Kasumi-1 (cell line): ENCODE measurements at places on chromosomes 4 and X.

DNA sequence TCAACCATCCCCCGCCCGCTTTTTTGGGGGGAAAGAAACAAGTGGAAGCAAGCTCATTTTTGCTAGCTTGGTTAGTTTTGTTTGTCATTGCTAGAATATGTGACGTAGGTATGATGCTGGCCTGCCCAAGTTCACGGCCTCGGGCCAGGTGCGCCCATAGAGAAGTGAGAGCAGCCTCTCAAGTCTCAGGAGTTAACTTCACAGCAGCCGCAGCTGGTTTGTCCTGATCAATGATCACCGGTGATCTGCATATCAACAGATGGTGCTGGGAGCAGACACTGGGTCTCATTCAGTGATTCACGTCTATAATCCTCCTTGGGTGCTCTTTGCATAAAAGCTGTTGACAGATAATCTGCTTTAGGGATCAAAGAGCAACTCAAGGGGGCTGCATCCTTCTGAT lies 50.1 kb downstream of the ENPP6 start:
- no peak for DNase-seq

DNA sequence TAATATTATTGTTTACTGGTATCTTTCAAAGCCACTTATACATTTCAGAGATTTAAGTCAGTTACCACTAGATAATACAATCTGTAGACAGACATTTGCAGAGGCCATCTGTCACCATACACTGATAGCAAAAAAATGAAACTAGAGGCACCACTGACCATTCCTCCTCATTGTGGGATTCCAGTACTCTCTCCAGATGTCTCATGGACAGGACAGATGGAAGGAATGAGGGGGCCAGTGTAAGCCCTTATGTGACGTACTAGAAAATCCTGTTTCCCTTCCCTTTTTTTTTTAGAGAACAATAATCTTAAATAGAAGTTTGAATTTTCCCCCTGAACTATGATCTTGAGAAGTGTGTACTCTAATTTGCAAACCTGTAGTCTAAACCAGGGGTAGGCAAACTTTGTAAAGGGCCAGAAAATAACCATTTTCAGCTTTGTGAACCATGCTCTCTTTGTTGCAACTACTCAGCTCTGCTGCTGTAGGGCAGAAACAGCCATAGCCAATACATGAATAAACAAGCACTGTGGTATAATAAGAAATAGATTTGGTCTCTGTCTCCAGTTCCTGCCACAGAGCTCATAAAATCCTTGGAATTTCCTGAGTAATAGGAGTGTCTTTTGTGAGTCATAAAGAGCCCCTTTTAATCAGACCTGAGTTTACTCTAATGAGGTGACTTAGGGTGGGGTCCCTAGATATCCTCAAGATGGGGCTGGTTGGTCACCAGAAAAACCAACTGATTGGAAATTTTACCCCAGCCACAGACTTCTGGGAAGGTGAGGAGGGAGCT lies 90.4 kb downstream of the MOSPD2 start:
- DNase-seq: no peak

DNA sequence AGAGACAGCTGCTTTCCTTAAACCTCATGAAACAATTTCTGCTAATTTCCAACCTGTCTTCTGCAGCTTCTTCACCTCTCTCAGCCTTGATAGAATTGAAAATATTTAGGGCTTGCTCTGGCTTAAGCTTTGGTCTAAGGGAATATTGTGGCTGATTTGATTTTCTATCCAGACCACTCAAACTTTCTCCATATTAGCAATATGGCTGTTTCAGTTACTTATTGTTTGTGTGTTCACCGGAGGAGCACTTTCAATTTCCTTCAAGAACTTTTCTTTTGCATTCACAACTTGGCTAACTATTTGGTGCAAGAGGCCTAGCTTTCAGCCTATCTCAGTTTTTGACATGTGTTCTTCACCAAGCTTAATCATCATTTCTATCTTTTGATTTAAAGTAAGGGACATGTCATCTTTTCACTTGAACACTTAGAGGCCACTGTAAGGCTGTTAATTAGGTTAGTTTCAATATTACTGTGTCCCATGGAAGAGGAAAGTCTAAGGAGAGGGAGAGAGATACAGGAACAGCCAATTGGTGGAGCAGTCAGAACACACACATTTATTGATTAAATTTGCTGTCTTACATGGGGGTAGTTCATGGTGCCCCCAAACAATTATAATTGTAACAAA lies 213.2 kb downstream of the RASL11B start:
- DNase-seq: no peak

GRCh38 chrX:103730147-103730795 lies 19.6 kb downstream of the TMEM31 start:
- DNase-seq: peak; percentile 19

- no peak for DNase-seq
Measured at GRCh38 chr4:141328560-141329173, 108.0 kb downstream of the ZNF330 start.

DNA sequence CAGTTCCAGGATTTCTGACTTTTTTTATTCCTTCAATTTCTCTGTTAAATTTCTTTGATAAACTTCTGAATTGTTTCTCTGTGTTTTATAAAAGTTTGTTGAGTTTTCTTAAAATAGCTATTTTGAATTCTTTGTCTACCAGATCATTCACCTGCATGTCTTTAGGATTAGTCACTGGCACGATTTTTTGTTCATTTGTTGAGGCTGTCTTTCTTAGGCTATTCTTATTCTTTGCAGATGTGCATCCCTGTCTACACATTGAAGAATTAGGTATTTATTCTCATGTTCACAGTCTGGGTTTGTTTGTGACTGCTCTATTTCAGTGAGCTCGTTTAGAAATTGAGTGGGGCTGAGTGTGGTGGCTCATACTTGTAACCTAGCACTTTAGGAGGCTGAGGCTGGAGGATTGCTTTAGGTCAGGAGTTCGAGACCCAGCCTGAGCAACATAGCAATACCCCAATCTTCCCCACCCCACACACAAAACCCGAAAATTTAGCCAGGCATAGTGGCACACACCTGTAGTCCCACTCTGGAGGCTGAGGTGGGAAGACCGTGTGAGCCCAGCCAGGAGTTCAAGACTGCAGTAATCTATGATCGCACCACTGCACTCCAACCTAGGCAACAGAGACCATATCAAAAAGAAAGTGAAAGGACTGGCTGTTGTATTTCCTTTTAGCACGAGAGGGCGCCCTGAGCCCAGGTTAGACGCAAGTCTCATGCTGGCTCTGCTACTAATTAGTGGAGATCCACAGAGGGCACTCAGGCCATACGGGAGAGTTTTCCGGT lies 42.0 kb downstream of the F8 start:
- peak; percentile 63 for DNase-seq

GRCh38 chr4:41935652-41936021 lies 408 bp downstream of the TMEM33 start:
- DNase-seq: peak; percentile 22

DNA sequence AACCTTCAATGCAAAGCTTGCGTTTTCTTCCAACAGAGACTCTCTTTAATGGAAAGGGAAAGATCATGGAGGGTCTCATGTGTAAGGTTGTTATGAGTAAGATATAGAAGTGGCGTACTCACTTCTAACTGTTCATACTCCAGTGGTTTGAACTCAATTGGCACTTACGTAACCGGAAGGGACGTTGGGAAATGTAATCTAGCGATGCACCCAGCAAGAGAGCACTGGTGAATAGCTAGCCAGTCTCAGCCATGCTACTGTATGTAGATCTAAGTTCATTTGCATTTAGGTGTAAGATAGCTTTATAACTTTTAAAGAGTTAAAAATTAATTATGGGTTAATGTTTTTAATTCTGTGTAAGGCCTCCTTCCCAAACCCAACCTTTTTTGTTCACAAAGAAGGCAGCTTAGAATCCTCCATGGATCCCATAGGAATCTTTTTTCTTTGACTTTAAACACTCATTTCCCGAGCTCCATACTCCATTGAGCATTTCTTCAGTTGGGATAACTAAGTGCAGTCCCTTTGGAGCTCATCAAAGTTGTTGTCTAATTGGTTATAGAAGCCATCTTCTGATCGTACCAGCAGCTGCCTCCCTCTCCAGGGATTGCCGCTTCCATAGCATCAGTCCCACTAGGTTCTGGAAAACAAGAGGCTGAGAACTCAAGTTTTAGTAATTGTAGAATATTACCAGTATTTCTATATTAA lies 191.1 kb downstream of the RAPGEF2 start:
- no peak for DNase-seq

- DNase-seq: no peak
Measured at GRCh38 chr4:80655662-80656061, 320.1 kb downstream of the CFAP299 start.

DNA sequence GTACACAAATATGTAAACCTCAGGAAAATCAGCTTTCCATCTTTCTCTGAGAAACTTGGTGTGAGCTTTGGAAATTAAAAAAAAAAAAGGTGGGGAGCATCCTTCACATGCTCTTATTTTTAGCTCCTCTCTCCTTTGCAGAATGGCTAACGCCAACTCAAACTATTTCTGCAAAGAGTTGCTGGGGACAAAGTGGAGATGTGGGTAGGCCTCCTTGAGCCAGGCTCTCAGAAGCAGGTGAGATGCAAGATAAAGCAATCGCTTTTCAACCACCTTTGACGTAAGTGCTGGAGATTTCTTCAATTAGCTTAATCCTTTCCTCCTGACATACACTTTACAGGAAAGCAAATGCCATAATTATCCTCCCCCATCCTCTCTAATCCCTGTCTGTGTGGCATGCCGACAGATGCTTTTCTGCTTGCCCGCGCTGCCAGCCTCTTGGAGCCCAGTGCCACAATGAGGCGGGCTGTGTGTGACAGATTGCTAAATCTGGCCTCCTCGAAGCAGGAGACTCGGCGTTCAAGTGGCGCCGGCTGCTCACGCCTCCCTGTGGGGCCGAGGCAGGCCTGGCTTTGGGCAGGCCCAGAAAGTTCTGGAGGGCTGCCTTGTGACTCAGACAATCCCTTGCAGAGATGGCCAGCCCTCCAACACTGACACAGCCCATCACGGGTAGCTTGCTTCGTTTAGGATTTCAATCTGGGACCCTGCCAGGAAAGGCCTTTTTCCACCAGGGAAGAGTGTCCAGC lies 64.9 kb upstream of the SOD3 start:
- no peak for DNase-seq

- DNase-seq: no peak
Measured at GRCh38 chrX:120274958-120275357, 24.3 kb downstream of the ZBTB33 start.

DNA sequence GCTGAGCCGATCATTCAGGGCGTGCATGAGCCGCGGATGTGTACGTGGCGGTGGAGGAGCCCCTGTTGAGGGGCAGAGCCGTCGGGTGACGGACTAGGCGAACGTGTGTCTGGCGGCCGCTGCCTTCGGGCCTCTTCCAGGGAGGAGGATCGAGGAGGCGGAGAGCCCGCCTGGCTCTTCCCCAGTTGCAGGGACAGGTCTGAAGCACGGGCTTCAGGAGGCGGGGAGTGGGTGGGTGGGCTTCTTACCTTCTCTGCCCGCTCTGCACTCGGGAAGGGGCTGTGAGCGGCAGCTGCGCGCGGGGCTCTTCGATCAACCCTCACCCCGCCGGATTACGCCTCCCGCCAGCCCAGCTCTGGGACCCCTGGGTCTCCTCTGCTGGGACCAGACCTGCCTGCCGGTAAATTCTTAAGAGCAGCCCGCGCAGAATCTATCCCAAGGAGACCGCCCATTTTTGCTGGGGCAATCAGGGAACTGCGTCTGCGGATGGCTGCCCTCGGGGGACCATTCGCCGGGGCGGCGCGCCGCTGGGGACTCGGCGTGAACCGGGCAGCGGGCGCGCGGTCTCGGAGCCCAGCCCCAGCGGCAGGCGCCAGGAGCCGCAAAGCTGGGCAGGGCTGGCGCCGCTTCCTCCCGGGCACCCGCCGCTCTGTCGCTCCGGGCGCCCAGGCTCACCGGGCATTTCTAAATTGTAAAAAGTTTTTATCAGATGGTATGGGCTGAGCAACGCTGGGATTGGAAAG lies 4.9 kb downstream of the PLAC8 start:
- peak; percentile 59 for DNase-seq

- DNase-seq: no peak
Measured at GRCh38 chr4:61406677-61407076, 206.6 kb downstream of the ADGRL3 start.

DNA sequence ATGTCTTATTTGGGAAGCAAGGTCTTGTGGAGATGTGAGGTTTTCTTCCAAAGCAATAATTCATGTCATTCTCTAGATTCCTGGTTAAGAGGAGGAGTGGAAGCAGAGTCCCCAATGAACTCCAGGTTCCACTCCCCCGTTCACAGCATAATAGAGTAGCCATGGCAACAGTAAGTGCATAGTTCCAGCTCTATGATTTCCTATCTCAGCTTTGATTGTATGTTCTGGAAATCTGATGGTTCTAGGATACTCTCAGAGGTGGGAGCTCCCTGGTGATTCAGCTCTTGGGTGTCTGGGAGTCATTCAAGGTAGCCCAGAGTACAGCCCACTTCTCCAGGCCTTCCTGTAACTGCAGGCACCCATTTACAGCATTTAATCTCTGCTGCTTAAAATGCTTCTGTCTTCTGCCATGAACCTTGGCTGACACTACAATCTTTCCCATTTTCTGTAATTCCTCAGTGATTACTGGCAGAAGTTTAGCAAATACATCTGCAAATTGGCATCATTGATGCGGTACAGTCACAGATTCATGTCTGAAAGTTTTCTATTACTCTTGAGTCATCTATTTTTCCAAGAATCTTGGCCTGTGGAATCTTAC lies 242.0 kb downstream of the MAPK10 start:
- DNase-seq: no peak

DNA sequence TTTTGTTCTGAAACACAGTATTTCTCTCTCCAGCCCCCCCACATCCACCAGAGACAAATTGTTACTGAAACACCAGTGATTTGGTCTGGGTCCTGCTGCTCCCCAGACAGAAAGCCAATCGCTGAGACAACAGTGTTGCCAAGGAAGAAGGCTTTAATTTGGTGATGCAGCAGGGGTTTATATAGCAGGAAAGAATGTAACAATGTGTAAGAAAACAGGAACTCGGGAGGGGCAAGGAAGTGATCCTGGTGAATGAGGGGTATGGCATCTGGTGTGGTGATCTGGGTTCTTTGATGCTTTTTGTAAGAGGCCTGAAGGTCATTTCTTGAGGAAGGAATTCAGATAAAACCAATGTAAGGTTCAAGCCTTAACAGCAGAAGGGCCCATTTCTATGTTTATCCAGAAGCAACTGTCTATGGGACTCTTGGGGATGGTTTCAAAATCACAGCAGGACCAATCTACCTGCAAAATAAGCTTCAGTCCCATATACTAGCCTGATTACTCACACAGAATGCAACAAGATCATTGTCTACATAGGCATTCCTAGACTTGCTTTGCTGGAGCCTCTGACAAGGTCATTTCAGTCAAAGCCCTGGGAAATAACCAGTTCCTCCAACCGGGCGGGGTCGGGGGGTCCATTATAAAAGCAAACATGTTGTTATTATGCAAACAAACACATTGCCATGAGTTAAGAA lies 445.2 kb upstream of the ZFP42 start:
- DNase-seq: no peak

DNA sequence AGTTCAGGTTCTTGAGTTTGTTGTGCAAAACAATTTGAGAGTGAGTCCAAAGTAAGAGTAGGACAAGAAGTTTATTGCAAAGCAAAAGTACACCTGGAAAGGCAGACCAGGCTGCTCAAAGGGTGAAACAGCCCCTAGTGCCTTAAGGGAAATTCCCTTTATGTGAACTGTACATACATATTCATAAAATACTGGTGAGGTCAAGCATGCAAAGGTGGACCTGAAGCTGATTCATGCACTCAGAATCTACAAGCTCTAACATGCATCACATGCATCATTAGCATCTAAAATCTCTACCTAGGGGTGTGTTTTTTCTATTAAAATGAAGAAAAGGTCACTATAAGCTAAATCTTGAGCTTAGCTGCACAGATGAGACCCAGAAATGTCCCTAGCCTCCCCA lies 266.9 kb downstream of the SPATA18 start:
- DNase-seq: no peak

GRCh38 chr4:169628579-169628978 lies 8.2 kb downstream of the CLCN3 start:
- no peak for DNase-seq

- no peak for DNase-seq
Measured at GRCh38 chr4:38058151-38058550, 98.0 kb downstream of the PTTG2 start.
